Kidney epithelial cell (primary cell): ENCODE measurements at places on chromosomes 7 and 10. TPM values are rescaled to one million over a fixed set of nuclear protein-coding genes. Genes with fewer than 3 reads are reported as not detected.

DNA sequence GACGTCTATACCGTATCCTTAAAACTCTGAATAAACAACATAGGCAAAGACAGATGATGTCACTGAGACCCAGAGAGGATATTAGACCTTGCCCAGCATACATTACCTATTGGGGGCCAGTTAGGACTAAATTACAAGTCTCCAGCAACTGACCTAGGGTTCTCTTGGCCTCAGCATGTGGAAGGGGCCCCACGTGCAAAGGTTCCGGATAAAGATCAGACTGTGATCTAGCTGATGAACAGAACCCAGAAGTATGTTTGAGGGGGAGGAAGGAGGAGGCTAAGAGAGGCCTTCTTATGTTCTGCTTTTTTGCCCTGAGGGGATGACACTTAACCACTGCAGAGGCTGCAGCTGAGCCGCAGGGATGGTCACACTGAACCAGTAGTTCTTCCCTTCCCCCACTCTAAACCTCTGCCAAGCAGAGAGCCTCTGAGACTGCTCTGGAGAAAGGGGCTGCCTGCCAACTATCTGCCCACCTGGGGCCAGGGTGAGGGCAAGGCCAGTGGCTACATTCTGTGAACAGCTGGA, 24.0 kb upstream of the KMT2C start:
- DNase-seq, result no peak

GRCh38 chr10:124830445-124830844, 28.8 kb downstream of the ABRAXAS2 start:
- no peak for DNase-seq

Gene CDK1
- 15.8 and 16.2 TPM in 2 replicates for total RNA-seq

DNA sequence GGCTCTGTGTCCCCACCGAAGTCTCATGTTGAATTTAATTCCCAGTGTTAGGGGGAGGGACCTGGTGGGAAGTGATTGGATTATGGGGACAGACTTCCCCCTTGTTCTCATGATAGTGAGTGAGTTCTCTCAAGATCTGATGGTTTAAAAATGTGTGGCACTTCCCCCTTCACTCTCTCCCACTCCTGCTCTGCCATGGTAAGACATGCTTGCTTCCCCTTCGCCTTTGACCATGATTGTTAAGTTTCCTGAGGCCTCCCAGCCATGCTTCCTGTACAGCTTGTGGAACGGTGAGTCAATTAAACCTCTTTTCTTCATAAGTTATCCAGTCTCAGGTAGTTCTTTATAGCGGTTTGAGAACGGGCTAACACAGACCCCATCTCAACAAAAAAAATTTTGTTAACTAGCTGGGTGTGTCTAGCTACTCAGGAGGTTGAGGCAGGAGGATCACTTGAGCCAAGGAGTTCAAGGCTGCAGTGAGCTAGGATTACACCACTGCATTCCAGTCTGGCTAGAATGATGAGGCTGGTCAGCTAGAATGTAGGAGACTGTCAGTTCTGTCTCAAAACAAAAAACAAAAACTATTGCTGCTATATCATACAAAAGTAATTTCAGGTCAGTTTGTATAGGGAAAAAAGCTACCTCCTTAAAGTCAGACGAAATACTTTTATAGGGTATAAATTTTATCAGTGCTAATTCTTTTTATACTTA, 57.7 kb downstream of the ATAD1 start:
- no peak for DNase-seq

Gene GRID1
- total RNA-seq, result 0.33 and 2.3 TPM in 2 replicates

Gene RTKN2
- 6.7 and 8.8 TPM in 2 replicates for total RNA-seq

DNA sequence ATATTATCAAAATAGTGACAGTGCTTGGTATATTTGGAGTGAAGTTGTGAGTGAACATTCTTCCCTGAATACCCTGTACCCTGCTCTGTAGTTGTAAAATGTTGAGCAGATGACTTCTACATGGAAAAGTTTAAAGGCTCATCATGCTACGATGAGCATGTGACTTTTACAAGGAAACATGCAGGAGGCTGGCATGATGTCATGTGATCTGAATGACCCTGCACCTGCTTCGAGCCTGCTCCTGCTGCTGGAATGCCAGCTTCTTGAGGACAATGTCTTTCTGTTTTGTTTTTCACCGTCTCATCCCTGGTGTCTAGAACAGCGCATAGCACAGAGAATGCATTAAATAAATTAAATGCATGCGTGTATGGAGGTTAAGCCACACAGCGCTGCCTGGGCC, 5.4 kb upstream of the INPP5A start:
- DNase-seq, result no peak

Gene TRPV6
- 7.6 and 10.6 TPM in 2 replicates for total RNA-seq

Gene CACNA2D1
- 3.4 and 5.9 TPM in 2 replicates for total RNA-seq

Gene NPSR1
- total RNA-seq, result not detected in 2 replicates

Gene C10orf105
- total RNA-seq, result not detected in 2 replicates

- DNase-seq, result no peak
These were observed 113.1 kb downstream of the CTTNBP2 start for GRCh38 chr7:117759950-117760640.

Gene NME8
- total RNA-seq, result not detected in 2 replicates

DNA sequence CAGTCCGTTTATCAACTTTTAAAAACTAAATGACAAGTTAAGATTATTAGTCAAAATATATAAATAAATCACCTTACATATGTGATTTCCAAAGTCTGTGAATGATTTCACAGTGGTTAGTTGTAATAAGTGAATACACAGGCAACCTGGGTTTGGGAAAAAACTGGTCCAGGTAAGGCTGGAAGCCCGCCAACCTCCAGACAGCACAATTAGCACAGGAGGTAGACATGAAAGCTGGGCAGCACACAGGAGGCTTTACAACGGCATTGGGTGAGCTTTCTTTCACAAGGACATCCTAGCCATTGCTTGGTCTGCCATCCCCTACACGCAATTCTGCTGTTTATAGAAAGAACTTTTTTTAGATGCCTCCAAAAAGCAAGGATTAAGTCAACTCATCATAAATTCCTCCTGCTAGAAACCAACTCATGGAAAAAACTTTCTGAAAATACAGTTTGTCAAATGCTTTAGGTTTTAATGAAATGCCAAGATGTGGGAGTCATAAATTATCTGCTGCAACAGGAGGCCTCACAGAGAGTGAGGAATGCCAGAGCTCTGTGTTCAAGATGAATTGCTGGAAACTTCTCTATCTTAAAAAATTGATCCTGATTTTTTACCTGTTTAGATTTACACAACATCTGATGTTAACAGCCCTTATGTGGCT, 346.8 kb upstream of the NFE2L3 start:
- no peak for DNase-seq

DNA sequence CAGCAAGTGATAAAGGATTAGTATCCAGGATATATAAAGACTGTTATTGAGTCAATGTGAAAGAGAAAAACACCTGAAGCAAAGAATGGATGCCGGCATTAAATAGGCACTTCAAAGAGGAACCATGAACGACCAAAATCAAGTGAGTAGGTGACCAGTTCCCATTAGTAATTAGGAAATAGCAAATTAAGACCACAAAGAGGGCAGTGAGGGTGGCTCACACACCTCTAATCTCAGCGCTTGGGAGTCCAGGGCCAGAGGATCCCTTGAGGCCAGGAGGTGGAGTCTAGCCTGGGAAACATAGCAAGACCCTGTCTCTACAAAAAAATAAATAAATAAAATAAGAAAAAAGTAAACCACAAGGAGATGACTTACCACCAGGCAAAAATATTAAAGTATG, 1.5 kb upstream of the ANTXRL start:
- DNase-seq, result no peak
